Motor neuron (in vitro differentiated cells): ENCODE measurements at places on chromosomes 3 and 15. TPM values are rescaled to one million over a fixed set of nuclear protein-coding genes. Genes with fewer than 3 reads are reported as not detected.
A peak's percentile ranks its signal among the peaks of the same experiment; 100 is the strongest.

GRCh38 chr15:65940618-65940909, 71.3 kb downstream of the RAB11A start:
- ATAC-seq: peak; percentile 10

DNA sequence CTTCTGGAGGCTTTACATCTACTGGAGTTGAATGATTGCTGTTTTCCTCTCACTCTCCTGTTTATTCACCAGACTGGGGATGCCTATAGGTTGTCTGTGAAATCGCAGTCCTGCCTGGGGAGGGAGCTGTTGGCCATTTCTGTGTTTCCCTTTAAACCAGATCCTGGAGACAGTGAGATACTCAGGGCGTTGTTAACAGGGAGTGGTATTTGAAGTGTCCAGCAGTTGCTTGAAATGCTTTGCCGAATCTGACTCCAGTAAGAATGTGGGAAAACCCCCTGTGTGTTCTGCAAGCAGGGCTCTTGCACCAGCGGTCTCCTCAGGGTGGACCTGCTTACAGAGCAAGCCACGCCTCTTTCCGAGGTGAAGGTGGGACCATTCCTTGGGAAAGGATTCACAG, 4.3 kb upstream of the LRRK1 start:
- no peak for ATAC-seq

- no peak for ATAC-seq
Observed at GRCh38 chr3:45942051-45942825, 1.0 kb upstream of the CXCR6 start.

GRCh38 chr3:32018757-32019564, 37.4 kb downstream of the ZNF860 start:
- ATAC-seq: peak; percentile 92

GRCh38 chr15:57320631-57321220, 55.6 kb upstream of the CGNL1 start:
- ATAC-seq: no peak

- no peak for ATAC-seq
Observed at GRCh38 chr3:17402442-17402841, 340.0 kb downstream of the TBC1D5 start.

- ATAC-seq: peak; percentile 60
Observed at GRCh38 chr15:35293353-35294130, 208.4 kb upstream of the NANOGP8 start.

GRCh38 chr3:62109534-62109933, 263.8 kb downstream of the FEZF2 start:
- no peak for ATAC-seq

DNA sequence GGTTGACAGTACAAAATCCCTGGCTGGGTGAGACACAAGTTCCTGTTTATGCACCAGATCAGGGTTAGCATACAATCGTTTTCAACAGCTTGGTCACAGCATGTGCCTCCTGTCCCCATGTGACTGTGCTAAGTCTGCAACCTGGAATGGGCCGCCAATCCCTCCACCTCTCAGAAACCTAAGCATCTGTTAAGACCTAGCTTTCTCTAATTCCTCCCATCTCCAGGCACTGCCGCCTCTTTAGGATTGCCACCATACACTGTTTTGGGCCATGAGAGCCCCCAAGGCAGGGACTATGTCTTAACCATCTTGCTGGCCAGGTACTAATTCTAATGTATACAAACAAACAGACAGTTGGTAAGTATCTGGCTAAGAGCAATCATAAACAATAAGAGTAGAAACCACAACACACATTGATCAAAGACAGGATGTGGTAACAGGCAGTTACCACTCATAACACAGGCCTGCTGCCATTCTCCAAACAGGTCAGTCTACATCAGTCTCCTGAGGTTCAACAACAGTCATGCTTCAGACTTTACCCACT, 25.6 kb downstream of the SEC22C start:
- no peak for ATAC-seq

DNA sequence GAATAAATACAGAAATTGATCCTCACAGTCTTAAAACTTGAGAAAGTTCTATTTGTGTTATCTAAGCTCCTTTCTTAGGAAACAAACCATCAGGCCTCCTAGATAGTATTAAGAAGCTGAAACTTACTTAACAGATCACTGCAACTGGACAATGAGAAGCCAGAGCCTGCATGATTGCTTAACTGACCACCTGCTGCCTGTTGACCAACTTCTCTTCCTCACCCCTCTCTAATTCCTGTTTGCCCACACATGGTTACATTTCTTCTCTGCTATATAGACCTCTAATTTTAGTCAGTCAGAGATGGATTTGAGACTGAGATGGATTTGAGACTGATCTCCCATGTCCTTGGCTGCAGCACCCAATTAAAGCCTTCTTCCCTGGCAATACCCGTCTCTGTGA, 13.5 kb downstream of the CCPG1 start:
- ATAC-seq: no peak

DNA sequence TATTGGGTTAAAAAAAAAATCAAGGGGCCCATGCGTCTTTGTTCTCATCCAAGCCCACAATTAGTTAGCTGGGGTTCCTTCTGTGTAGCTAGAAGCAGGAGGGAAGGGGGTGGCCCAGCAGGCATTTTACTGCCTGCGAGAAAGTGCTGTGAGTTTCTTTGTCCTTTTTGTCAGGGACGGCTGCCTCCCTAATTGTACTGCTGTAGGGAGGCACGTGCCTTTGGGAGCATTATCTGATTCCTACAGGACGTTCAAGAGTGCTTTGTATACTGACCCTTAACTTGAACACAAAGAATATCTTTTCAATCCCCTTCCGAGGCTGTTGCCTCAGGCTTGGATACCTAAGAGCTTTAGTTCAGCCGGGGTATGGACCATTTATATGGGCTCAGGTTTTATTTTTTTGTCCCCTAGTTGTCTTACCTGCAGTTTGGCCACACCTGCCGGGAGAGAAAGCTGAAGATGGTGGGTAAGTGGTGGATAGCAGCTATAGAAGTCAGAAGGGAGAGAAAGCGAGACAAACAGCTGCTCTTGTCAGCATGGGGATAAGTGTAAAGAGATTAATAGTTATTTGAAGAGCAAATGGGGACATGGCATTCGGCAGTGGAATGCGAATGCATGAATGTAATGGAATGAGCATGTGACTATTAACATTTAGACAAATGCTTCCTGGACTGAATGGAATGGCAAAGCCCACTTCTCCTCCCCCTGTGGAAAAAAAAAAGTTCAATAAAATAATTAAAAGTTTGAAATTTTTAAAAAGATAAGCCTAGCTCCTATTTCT, 175.2 kb downstream of the TP63 start:
- ATAC-seq: peak; percentile 88

DNA sequence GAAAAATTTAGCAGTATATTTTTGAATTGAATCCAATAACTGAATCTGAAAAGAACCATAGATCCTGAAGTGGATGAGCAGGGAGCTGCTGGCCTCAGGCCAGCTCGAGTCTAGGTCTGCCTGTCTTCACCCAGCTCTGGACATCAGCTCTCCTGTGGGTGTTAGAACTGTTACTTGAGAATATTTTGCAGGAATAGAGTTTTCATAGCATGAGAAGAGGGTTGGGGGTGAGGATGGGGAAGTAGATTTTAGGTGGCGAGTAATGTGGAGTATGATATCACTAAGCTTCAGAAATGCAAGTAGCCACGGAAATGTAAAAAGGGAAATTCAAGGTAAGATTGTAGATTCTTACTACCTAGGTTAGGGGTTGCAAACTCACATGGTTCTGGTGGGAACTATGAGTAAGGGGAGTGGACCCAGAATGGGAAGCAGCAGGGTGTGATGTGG, 6.2 kb downstream of the RAB8B start:
- ATAC-seq: no peak

DNA sequence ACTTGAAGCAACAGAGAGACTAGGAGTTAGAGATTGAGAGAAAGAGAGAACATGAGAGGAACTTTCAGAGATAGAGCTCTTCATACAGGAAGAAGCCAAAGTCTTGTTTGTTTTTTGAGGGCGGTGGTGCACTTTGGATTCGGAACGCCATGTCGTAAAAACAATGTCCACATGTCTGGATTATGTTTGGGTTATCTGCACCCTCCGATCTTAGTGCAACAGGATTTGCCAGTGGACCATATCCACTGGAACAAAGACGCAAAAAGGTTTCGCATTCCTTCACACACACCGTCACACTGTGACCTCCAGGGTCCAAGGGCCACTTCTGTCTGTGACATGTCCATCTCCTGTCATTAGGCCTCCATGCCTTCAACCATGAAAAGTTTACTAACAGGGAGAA, 141.8 kb upstream of the ATP11B start:
- no peak for ATAC-seq

- no peak for ATAC-seq
Observed at GRCh38 chr3:51478630-51479029, 21.2 kb downstream of the DCAF1 start.

DNA sequence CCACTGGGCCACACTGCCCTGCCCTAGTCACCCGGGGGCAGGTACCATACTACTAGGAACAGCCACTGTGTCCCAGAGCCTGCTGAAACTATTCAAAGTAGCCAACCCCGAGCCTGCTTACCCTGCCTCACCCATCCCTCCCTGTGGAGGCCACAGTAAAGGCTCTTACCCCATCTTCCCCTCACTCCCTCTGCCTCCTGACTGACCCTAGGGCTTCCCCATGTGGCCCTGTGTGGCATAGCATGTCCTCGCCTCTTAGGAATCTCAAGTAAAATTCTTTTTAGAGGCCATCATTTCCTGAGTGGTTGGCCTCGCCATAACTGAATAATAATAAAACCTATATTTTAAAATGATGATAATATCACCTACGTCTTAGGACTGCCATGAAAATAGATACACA, 112.2 kb upstream of the SLC6A11 start:
- no peak for ATAC-seq

DNA sequence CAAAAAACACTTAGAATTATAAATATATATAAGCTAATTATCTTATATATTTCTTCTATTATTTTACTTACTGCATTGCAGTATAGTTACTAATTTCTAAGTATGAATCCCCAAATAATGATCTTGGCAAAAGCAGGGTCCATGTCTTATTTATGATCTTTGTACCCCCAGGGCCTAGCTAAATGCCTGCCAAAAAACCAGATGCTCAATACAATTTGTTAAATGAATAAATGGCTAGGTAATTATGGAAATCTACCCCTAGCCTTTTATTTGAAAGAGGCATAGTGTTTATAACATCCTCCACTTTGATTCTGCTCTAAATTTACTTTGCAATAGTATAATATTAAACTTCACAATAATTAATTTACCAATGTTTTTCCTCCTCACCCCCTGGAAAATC, 69.5 kb downstream of the CSNK1G1 start:
- no peak for ATAC-seq

DNA sequence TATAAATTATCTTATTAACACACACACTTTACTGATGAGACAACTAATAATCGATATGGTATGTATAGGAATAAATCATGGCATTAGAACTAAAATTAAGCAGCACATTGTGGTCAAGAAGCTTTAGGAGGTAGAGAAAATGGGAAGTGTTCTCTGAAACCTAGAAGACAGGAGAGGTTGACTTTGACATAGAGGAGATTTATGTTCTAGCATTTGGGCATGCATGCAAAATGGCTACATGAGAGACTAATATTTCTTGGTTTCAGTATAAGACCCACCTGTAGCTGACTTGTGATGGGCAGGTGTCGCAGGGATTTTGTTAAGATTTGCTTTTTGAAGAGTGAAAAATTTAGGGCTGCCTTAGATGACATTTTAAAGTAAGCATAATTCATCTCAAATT, 209.7 kb upstream of the POU1F1 start:
- no peak for ATAC-seq

- peak; percentile 35 for ATAC-seq
Observed at GRCh38 chr3:50274371-50275104, 4.3 kb upstream of the LSMEM2 start.

DNA sequence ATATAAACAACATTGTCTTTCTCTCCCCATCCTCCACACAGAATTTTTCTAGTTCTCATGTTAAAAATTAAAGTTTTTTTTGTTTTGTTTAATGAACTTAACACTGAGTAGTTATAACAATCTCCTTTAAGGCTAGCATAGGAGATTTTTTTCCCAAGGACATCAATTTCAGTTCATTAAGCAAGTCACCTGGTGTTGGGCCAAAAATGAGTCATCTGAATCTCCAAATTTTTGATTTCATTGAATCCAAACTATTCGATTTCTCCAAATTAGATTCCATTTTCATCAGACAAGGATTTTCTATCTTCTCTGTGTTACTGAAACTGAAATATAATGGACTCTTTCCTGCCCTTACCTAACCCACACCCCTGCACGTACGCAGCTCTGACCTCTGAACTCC, 631.4 kb upstream of the MDFIC2 start:
- no peak for ATAC-seq

DNA sequence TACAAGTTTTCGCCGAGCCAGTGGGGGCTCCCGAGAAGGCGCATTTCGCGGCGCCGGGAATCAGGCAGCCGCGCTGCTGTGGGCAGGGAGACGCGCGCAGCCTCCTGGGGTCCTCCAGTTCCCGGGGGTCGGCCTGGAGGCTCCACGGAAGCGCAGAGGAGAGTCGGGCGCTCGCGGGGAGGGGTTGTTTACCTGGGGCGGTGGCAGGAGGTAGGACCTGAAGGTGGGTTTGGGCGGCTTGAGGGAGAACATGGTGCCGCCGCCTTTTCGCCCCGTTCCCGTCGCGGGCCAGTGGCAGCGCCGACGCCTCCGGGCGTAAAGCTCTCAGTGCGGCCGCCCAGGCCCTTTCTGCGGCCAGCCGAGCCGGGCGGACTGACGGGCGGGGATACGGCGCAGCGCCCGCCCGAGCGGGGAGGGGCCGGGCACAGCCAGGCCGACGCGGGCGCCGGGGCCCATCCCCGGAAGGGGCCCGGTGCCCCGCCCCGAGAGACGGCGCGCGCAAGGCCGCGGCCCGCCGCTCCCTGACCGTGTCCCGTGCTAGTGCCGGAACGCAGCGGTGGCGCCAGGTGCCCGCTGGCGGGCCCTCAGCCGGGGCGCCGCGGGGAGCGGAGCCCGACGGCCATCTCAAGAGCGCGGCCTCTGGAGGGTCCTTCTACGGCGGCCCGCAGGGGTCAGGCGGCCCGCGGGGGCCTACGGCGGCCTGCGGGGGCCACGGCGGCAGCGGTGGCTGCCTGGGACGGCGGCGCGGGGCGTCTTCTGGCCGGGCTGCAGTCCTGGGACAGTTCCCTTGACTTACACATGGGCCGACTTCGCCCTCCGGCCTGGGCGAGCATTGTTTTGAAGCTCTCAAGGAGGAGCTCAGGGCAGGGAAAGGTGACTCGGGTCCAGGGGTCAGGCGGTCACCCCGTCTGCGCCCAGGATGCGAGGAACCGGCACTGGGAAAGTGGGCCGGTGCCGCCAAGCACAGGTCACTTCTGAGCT, at the start of gene MTMR10:
MTMR10 (minus strand) TSS at position 374 of the 981 bp plus-strand sequence; CDS start at position 252, 122 bp downstream.
- ATAC-seq: peak; percentile 91

DNA sequence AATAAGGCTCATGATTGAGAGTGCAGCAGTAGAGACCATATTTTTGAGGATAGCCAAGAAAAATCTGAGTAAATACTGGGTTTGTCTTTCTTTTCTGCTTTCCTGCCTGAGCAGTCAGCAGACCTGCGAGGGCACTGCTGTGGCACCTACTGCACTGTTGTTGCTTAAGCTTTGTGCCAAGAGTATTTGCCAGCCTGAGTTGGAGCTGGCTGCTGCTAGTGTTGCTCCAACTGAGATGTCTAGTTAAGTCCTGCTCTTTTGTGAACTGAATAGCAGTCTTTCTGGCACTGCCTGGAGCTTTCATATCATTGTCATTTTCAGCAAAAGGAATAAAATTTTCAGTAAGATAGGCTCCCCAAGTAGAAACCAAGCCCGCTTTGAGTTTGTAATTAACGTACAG, 214.5 kb upstream of the P2RY1 start:
- ATAC-seq: no peak

MME gene
- total RNA-seq: 0.49 and 0.75 TPM in 2 replicates

CCRL2 gene
- total RNA-seq: 0.13 TPM in 1 of 2 replicates, not detected in the other

DPPA2 gene
- 0.38 TPM in 1 of 2 replicates, not detected in the other for total RNA-seq

CKMT1B gene
- 13.1 and 14.7 TPM in 2 replicates for total RNA-seq

DAPK2 gene
- total RNA-seq: 4.1 and 5.6 TPM in 2 replicates

KIF15 gene
- total RNA-seq: 0.10 and 0.54 TPM in 2 replicates
